ENCODE measurements at places on chromosomes 1 and 21. TPM values are rescaled to one million over a fixed set of nuclear protein-coding genes. Genes with fewer than 3 reads are reported as not detected.

Gene TTC34
- 4.8 TPM for total RNA-seq

Gene SPATA45
- not detected for total RNA-seq

Gene PTPRF
- total RNA-seq = not detected

Gene TDRD5
- not detected for total RNA-seq

Gene LEMD1
- 1.3 TPM for total RNA-seq

Gene CSF3R
- 0.61 TPM for total RNA-seq

Gene CCNL2
- total RNA-seq = 388 TPM

Gene LCE6A
- not detected for total RNA-seq

Gene IQCC
- 2.7 TPM for total RNA-seq

Gene SH2D1B
- total RNA-seq = not detected

DNA sequence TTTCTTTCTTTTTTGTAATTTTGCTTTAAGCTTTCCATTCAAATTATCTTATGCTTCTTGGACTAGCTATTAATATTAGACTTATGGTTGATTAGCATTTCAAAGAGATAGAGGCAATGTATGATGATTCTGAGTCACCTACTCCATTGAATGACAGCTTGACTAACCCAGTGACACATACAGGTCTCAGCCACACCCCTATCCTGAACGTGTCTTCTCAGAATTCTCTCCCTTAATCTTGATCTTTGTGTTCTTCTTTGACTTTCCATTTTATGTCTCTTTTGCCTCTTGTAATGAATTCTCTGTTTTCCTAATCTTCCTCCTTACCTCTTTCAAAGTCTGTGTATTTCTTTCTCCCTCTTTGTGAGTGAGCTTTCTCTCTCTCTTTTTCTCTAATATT lies 241.1 kb downstream of the PDE4B start:
- DNase-seq = no peak

DNA sequence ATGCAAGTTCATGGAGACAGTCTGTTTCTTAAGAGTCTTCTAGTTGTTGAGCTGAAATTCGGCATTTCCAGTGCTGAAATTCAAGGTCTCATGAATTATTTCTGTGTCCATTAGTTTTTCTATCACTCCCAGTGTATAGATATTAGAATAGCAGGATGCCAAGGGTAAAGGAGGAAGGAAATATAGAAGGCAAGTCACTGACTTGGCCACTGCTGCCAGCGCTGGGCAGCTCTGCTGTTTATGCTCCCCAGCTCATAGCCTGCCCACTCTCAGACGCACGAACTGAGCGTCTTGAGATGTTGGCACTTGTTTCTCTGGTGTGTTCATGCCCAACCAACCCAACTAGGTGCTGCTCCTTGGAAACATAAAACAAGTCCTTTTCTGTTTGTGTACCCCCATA lies 110.1 kb downstream of the SLC45A1 start:
- DNase-seq = no peak

- DNase-seq = no peak
Measured at GRCh38 chr1:228889289-228889688, 154.0 kb downstream of the RHOU start.

DNA sequence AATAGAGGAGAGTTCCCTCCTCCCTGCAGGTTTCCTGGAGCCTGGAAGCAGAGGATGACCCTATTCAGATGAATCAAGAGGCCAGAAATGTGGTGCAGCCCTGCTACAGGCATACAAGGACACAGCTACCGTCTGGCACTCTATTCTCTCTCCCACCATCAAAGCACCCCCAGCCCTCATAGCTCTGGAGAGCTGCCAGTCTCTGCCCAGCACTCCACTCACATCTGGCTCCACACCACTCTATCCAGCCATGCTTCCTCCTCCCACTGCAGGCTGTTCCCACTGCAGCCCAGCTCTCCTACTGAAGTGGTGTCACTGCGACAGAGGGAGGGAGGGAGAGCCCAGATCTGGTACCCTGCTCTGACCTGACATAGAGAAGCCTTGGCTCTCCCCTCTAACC lies 18.4 kb downstream of the SYT2 start:
- DNase-seq = no peak

- DNase-seq = no peak
Measured at GRCh38 chr1:97097404-97097925, 375.9 kb downstream of the PTBP2 start.

- DNase-seq = no peak
Measured at GRCh38 chr21:15964236-15964855, 234.6 kb downstream of the USP25 start.

GRCh38 chr1:24896176-24896575 lies 33.9 kb downstream of the RUNX3 start:
- DNase-seq = no peak

DNA sequence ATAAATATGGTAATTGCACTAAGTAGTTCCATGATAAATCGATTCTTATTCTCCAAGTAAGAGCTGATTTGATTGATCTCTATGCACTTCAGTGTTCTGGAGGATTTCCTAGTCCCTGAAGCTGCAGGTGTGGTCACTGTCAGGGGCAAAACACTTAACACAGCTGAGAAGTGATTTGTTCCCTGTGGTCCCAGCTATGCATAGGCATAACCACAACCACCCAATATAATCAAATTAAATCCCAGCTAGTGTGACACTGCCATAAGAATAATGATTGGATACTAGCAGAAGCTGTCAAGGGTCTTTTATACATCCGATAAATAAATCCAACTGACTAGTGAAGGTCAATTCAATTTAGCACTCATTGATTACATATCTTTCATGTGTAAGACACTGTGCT lies 60.1 kb downstream of the PTGER3 start:
- DNase-seq = no peak

DNA sequence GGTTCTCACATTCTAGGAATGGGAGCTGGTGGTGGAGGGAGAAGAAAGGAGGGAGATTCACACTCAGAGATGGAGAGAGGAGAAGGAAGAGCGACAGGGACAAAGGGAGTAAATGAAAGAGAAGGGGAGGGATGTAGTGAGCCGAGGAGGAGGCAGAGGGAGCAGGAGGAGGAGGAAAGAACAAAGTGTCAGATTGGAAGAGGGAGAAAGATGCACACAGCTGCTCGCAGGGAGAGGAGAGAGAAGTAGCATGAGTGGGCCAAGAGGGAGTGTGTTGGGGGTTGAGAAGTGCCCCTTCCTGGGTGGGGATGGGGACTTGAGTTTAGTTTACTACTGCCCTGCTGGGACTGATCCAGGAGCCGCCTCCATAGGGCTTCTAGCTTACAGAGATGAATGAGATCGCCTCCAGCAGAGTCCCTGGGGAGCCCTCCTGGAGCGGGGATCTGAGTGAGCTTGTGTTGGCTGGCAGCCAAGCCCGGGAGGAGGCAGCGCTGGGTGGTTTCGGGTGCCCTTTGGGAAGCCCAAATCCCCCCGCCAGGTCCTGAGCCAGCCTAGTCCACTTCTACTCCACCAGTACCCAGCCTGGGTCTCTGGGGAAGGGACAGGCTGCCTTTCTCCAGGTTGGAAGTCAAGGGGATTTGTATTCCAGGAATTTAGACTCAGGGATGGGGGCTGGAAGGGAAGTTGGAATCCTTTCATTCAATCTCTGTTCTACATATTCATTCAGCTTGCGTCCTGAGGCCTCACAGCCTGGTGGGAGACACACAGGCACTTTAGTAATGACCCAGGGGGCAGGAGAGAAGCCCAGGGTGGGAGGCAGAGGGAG lies 20.9 kb downstream of the PTPRU start:
- no peak for DNase-seq

DNA sequence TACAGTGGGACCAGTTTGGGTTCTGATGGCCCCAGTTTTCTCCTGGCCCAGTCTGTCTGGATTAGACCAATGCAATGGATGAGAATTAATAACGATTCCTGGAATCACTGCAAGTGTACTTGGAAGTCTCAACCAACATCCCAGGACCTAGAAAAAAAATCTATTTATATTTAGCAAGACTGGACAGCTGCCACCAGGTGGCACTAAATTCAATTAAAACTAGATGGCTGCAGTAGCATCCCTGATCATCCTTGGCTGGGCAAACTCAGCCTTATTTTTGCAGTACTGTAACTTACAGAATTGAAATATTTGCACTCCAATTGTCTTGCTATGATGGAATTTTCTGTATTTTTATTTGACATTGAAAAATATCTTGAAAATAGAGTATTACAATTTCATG lies 165.7 kb downstream of the NCAM2 start:
- peak; percentile 40 for DNase-seq

DNA sequence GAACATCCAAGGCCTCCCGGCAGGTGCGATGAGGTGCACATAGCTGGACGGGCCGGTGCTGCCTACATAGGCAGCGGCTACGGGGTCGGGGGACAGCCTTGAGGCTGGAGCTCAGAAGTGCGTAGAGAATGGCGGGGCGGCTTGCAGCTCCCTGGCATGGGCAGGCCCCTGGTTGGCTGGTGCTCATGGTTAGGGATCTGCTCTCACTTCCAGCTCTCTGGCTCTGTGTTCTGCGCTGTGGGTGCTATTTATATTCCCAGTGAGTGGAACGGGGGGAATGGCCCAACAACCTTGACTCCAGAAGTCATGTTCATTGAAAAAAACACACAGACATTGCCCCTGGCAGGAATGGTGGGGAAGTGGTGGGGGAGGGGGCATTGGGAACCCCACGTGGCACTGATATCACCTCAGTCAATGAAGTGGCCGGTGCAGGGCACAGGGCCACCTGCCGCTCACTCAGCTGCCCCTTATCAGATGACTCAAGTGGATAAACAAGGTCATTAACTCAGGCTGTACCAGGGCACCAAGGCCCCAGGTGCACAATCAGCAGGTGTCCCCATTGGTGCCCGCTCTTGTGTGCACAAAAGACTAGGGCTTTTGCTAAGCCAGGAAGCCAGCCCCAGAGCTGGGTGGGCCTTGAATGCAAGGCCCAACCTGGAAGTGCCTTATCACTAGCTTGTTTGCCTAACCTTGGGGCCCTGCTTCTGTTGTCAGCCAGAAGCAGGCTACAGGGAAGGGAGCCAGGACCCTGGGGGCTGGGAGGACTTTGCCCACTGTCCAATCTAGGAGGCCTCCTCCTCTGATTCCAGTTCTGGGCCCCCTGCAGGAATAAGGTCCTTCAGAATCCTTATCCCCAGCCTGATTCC lies at the start of gene NR0B2:
Gene NR0B2 (minus strand): TSS at position 222 of the 866 bp plus-strand sequence. CDS start 35 bp downstream, at position 187.
- no peak for DNase-seq

DNA sequence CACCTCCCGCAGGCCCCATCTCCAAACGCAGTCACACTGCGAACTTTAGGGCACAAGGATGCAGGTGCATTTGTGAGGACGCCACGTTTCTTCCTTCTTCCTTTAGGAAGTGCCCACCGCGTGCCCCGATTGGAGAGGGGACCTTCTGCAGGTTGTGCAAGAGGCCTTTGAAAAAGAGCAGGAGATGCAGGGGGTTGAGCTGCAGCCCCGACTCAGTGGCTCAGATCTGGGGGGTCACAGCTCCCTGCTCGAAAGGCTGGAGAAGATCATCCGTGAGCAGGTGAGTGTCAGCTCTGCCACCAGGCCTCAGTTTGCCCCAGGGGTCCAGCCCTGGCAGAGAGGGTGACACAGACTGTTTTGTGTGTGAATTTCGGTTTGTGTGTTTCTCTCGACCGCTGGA lies 31.2 kb upstream of the DIP2A start:
- DNase-seq = no peak

DNA sequence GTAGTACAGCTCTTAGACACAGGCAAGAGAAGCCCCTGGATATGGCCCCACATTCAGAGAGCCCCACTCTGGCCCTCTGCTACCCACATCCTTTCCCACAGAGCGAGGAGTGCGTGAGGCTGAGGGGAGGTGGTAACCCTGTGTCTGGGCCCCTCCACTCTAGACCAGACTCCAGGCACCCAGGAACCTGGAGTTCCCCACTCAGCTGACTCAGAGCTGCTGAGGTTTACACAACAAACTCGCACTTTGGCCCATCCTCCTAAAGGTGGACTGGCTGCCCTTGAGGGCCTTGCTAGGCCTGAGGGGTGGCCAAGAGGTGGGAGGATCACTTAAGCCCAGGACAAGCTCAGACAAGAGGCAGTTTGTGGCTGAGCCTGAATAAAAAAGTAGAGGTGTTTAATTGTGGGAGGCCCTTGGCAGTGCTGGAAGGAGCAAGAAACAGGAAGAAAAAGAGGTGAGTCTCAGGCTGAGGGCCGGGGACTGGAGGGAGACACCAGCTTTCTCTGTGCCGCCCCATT lies 10.7 kb downstream of the MR1 start:
- DNase-seq = no peak

DNA sequence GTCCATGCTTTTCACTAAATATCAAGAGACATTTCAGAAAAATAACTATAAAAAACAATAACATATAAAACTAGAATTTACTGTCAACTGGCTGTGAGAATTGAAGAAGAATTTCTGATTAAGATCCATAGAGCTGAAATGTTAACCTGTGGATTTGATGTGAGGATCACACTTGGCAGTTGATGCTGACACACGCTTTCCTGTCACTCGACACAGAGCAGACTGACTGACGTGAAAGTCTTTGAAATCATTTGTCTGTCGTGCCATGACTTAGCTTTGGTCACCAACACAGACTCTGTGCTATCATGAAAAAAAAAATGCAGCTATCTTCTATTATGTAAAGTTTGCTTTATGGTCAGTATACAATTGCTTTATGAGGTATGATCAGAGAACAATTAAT lies 706.0 kb upstream of the ZP4 start:
- DNase-seq = no peak

DNA sequence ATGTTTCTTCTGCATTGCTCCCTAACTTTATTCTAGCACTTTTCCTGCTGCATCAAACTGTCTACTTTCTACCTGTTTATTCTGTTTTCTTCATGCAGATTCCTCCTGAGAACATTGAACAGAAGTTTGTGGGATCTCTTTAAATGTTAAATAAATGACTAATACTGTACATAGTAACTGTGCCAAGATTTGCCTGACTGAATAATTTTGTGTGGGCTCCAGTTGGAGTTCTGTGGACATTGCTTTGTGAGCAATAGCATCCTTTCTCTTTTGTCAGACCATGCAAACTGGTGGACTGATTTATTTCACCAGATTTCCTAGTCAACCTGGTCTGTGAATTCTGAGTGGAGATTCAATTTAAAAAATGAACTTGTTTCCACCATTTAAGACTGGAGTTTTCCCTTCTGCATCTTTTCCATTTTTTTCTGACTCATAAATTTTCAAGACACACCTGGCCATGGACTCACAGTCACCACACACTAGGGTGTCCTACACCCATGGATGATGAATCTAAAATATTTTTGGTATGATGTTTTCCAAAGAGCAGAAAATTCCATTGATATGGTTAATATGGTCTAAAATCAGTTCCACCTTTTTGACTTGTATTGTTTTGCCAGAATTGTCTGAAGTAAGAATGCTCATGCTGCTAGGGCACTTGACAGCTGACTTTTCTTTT lies 140.7 kb upstream of the SPAG17 start:
- DNase-seq = no peak

All from CD4-positive, alpha-beta memory T cell (primary cell).